ENCODE measurements at places on chromosomes 1 and 21.
A peak's percentile ranks its signal among the peaks of the same experiment; 100 is the strongest.

- DNase-seq: no peak
Observed at GRCh38 chr1:117032681-117033539, 27.2 kb upstream of the TTF2 start.

GRCh38 chr1:110627764-110628163, 21.6 kb upstream of the KCNA2 start:
- no peak for DNase-seq

GRCh38 chr1:151638812-151639211, 27.0 kb downstream of the SNX27 start:
- DNase-seq: no peak

- DNase-seq: no peak
Observed at GRCh38 chr1:160630523-160631451, 16.1 kb downstream of the SLAMF1 start.

- peak; percentile 64 for DNase-seq
Observed at GRCh38 chr1:154747740-154748404, 122.2 kb downstream of the KCNN3 start.

DNA sequence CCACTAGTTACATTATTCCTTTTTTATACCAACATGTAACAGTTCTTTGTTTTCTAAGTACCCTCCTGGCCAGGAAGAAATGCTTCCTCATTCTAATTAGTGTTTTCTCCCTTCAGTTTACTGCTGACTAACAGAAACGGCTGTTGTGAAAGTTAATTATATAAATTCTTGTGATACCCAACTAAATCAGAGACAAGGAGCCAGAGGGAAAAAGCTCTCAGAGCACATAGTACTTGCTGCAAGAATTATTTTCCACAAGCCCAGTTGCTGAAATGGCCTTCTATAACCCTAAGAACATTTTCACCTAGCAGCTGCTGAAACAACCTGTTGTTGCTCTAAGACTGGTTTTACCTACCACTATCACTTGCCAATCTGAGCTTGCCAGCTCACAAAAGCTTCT, 82.4 kb downstream of the FAF1 start:
- no peak for DNase-seq

DNA sequence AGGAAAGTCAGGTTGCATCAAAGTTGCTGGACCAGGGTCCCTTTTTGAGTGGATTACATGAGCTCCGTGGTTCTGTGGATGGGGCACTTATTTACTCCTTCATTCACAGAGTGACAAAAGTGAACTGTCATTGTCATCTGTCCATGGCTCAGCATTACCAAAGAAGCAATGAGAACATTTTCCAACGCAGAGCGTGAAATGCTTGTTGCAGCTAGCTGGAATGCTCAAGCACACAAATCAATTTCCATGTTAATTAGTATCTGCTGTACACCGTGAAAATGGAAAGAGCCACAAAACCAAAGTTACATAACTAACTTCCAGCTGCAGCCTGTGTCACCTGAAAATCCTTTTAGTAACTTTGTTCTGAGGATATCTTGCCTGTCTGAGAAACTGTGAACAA, 78.9 kb downstream of the MT1HL1 start:
- DNase-seq: no peak

- no peak for DNase-seq
Observed at GRCh38 chr1:230256896-230257295, 169.2 kb downstream of the PGBD5 start.

GRCh38 chr21:29578306-29578705, 279.6 kb downstream of the BACH1 start:
- DNase-seq: no peak

GRCh38 chr1:47729685-47730084, 267.5 kb downstream of the TRABD2B start:
- DNase-seq: no peak

GRCh38 chr1:58862728-58863385, 79.0 kb upstream of the JUN start:
- DNase-seq: no peak

DNA sequence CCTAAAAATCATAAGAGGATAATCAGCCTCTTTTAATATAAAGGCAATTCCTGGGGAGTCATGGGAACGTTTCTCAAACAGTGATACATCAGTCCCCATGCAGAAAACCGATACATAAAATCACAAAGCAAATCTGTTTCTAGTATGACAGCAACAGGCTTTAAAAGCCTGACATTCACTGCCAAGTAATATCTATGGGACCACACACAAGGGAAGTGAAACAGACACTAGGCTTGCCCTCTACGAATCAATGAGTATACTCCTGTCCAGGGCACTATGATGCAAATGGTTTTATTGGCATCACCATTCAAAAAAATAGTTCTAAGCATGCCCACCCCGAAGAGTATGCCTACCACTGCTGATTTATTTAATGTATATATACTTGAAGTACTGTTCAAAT, 54.4 kb downstream of the TIAM1 start:
- no peak for DNase-seq

- no peak for DNase-seq
Observed at GRCh38 chr1:236016782-236017400, 48.0 kb downstream of the NID1 start.

- peak; percentile 52 for DNase-seq
Observed at GRCh38 chr21:42833439-42833815, 45.9 kb downstream of the WDR4 start.

DNA sequence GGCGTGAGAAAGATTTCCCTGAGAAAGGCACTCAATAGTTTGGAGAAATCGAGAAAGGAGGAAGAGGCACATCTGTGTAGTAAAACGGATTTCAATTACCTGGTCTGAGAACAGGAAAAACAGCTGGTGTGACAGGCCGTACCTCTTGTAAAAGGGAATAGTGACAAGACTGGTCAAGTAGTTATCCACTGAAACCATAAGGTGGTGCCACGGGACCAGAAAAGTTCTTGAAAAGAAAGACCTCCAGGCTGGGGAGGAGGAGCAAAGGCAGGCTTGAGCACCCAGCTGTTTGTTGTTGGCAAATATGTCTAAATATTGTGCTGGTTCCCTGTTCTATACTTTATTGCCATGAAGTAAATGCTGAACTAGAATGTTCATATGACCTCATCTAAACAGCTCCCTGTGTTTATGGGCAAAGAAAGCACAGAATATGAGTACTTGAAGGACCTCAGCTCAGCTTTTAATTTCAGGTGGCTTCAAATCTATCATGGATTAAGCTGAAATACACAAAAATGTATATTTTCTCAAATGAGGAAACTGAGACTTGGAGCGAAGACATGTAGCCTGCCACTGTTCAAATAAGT, 4.0 kb downstream of the HAO2 start:
- DNase-seq: no peak

- no peak for DNase-seq
Observed at GRCh38 chr1:119626841-119627240, 21.2 kb downstream of the ZNF697 start.

DNA sequence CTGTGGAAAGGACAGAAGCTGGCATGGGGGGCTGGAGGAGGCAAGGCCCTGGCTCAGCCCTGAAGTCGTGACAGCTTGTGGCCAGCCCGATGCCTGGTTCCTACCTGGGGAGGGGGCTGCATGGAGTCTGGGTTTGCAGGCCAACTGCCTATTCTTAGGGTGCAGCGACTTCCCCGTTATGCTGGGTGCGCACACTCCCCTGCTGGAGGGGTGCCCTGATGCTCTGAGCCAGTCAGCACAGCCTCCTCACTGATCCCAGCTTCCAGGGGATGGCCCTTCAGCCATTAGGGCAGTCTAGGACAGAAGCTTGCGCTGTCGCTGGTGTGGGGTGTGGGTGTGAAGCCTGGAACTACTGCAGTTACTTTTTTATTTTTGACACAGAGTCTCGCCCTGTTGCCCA, 30.0 kb upstream of the SLC19A1 start:
- DNase-seq: peak; percentile 18

DNA sequence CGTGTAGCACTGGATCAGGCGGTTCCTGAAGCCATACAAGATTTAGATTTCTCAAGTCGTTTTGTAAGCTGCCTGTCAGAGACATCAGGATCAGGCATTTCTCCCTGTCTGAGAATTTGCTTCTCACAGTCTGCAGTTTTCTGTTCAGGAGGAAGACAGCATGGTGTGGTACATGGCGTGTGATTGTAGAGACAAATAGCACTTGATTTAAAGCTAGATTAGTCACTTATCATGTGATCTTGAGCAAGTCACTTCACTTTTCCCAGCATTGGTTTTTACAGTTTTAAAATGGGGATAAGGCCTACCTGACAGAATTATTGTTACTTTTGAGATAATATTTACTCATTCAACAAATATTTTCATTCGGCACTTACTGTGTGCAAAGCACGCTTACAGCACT, 63.3 kb downstream of the AK4 start:
- DNase-seq: no peak

DNA sequence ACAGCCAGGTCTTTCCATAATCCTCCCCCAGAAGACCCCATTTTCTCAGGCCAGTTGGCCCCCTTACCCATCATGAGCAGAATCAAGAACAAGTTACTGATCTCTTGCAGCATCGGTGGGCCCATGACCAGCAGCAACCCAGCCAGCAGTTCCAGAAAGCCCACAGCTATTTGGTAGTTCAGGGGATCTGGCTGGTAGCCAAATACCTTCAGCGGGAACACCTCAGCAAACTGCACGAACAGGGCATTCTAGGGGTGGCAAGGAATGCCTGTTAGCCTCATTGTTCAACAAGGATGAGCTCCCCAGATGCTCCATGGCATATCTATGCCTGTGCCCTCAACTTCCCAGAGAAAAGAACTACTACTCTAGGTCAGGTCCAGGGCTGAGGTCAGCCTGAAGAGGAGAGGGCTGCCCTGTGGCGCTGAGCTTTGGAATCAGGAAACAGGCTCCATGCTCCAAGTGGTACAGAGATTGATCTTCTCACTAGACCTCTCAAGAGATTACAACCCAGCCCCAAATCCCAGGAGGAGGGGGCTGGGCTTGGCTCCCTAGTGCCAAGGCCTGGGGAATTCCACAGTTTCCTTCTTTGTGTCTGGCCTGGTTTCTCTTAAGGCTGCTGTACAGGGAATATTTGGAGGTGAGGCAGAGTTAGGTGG, 1.3 kb downstream of the TMEM35B start:
- DNase-seq: no peak

- DNase-seq: no peak
Observed at GRCh38 chr1:214391873-214392645, 111.1 kb downstream of the SMYD2 start.

DNA sequence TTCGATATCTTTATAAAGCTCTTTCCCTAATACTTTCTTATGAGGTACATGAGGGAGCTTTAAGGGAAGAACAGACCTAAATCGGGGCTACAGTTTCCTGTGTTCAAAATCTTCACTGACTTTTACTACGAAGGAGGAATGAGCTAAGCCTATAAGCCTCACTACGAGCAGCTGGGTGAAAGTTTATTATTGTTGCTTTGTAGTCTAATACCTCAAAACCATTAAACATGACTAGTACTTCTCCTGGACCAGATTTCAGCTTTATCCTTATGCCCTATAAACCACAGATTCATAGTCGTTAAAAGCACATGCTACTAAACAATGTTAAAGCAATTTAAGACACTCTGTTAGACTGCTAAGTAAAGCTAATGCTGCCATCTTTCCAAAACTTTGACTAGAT, 30.2 kb downstream of the NDC1 start:
- DNase-seq: no peak

DNA sequence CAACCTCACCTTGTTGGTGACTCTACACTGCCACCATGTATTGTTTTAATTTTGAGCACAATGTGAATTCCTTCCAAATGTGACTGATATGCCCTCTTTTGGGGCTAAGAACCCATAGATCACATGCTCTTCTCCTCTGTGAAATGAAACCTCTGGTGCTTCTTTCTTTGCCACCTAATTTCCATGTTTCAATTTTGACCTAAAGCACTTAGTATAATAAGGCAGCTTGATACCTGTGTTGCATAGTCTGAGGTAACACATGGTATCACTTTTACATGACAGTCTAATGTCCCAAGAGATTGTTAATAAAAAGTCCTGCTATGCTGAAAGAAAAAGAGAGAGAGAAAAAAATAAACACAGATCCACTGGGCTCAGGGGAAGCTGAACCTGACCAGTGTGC, 24.2 kb downstream of the CLEC20A start:
- no peak for DNase-seq

DNA sequence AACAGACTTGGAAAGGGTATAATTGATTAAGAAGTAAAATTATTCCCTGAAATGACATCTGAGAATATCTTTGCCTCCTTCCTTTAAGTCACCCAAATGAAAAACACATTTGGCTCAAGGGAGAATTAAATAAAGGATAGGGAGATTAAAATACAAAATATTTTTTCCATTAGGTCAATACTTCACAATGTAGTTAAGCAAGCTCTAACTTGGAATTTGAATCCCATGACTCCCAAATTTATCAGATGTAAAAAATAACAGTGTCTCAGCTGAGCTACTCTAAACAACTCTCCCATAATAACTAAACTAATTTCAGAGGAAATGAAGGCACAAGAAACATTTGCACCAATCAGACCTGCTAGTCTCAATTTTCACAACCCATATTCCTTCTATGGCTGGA, 6.5 kb upstream of the NMNAT2 start:
- no peak for DNase-seq

DNA sequence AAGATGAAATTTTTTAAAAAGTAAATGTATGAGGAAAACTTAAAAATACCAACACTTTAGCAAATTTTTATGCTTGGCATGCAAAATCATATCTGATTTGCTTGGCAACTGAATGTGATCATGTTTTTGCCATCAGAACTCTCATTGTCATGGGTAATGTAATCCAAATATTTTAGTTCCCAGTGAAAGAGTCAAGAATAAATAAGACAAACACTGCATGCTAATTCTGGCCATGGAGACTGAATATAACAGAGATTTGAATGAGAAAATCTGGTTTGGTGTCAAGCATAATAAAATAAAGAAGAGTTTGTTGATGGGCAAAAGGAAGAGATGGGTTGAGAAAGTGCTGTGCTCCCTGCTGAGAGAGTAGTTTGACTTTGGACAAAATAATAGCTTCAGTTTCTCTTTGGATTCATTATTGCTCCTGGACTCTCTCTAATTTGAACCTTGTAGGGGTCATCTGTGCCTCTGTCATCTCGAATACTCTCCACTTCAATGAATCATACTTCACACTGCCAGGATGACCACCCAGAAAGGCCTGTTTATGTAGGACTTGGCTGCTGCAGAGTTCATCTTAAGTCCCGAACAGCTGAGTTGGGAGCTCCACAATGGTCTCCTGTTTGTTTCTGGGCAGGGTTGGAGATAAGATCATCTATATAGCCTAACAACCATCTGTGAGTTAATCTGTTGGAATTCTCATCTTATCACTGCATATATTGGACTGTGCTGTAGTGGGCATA, 34.4 kb downstream of the ADAMTS1 start:
- no peak for DNase-seq

Data from naive thymus-derived CD4-positive, alpha-beta T cell (primary cell).